Spleen (tissue), 13 donors: ENCODE measurements at places on chromosomes 3 and 15. TPM values are rescaled to one million over a fixed set of nuclear protein-coding genes. Genes with fewer than 3 reads are reported as not detected.

The ECE2 gene
- not detected for total RNA-seq

The SH2D7 gene
- total RNA-seq, result not detected

The TJP1 gene
- 69.2 TPM for total RNA-seq

The SAMD7 gene
- total RNA-seq, result not detected

The ARPIN gene
- 23.1 TPM for total RNA-seq

The AMIGO3 gene
- 1.6 TPM for total RNA-seq

The CYP8B1 gene
- not detected for total RNA-seq

The DNASE1L3 gene
- total RNA-seq, result 111 TPM

The ROPN1 gene
- total RNA-seq, result not detected

The ALS2CL gene
- 16.3 TPM for total RNA-seq

The SLC12A1 gene
- total RNA-seq, result not detected

The SERPINI2 gene
- 3.9 TPM for total RNA-seq

The HYAL1 gene
- 172 TPM for total RNA-seq

The PATL2 gene
- 30.4 TPM for total RNA-seq

The MYZAP gene
- 15.0 TPM for total RNA-seq

The TM4SF4 gene
- total RNA-seq, result not detected

The TRIM42 gene
- total RNA-seq, result not detected

The SLCO2A1 gene
- 18.2 TPM for total RNA-seq

The LEKR1 gene
- 7.5 TPM for total RNA-seq

The C3orf85 gene
- total RNA-seq, result not detected

The CSPG5 gene
- 0.34 TPM for total RNA-seq

The NR2E3 gene
- total RNA-seq, result not detected

The DPPA4 gene
- 0.52 TPM for total RNA-seq
